ENCODE measurements at places on chromosomes 5 and 9. TPM values are rescaled to one million over a fixed set of nuclear protein-coding genes. Genes with fewer than 3 reads are reported as not detected.

DNA sequence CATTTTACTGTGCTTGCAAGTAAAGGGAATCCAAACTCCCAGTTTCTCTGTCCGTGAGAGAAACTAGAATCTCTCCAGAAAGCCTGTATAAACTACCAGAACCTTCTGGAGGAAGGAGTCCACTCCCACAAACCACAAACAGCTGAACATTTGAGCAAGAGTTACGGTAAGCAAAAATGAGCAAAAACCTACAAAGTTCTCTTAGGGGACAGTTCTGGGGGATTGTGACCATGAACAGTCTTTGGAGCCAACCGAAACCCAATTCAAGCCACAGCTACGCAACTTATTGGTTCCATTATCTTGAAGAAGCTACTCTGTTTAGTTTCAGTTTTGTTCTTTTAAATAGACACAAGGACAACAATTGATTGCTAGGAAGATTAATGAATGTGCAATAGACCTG is 330.6 kb downstream of the ASTN2 start:
- DNase-seq: no peak

GRCh38 chr5:6652025-6652424 is 18.8 kb downstream of the SRD5A1 start:
- DNase-seq: no peak

DNA sequence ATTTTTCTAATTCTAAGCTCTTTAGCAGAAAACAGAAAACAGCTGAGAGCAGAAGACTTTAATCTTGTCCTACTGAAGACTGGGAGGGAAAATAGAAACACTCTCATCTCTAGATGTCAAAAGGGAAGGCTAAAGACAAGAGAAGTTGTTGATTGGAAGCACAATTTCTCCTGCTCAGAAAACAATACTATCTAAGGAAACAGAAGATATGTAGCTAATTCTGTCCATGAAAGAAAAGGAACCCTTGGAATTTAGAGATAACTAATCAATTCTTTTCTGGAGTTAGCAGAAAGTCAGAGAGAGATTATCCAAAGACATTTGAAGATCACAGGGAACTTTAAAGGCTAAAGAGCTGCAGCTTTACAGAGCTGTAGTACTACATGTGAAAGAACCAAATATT is 126.2 kb downstream of the HSD17B3 start:
- no peak for DNase-seq

The LCN9 gene
- total RNA-seq: not detected

The EQTN gene
- not detected for total RNA-seq

The CARD6 gene
- 3.5 TPM for total RNA-seq

The ABL1 gene
- 36.2 TPM for total RNA-seq

DNA sequence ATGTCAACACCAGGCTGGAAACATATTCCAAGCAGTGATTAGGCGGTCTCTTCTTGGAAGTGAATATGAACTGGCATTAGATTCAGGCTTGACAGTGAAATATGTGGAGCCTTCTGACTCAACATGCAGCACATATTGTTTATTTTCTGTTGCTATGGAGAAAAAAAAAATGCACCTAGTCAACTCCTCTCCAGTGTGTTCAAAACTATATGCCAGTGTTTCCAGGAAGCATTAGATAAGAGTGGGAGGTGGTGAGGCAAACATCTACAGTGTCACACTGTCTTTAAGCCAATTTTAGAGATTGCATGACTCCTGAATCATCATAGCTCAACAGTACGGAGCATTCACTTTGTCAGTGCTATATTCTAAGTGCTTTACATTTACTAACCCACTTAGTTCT is 117.9 kb downstream of the HCN1 start:
- no peak for DNase-seq

The COL23A1 gene
- 0.83 TPM for total RNA-seq

GRCh38 chr9:9752722-9753121 is 860.1 kb downstream of the PTPRD start:
- DNase-seq: no peak

DNA sequence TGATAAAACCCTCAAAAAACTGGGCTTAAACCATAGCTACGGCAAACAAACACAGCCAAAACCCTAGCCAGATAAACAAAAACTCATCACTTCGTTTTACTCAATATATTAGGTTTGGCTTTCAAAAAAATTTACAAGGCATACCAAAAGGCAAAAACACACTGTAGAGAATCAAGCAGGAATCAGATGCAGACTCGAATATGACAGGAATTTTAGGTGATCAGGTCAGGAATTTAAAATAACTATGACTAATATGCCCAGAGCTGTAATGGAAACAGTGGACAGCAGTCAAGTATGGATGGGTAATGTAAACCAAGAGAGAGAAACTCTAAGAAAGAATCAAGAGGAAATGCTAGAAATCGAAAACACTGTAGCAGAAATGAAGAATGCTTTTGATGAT is 26.5 kb upstream of the DOCK2 start:
- DNase-seq: no peak

- DNase-seq: no peak
Measured at GRCh38 chr5:113673041-113673440, 159.5 kb downstream of the YTHDC2 start.

GRCh38 chr5:56119050-56119449 is 114.1 kb downstream of the ANKRD55 start:
- no peak for DNase-seq

The SPATA31E1 gene
- total RNA-seq: not detected

The LOX gene
- not detected for total RNA-seq

- no peak for DNase-seq
Measured at GRCh38 chr5:77718934-77719610, 57.1 kb downstream of the TBCA start.

- DNase-seq: no peak
Measured at GRCh38 chr5:165290535-165290934, 1785.1 kb downstream of the MAT2B start.

DNA sequence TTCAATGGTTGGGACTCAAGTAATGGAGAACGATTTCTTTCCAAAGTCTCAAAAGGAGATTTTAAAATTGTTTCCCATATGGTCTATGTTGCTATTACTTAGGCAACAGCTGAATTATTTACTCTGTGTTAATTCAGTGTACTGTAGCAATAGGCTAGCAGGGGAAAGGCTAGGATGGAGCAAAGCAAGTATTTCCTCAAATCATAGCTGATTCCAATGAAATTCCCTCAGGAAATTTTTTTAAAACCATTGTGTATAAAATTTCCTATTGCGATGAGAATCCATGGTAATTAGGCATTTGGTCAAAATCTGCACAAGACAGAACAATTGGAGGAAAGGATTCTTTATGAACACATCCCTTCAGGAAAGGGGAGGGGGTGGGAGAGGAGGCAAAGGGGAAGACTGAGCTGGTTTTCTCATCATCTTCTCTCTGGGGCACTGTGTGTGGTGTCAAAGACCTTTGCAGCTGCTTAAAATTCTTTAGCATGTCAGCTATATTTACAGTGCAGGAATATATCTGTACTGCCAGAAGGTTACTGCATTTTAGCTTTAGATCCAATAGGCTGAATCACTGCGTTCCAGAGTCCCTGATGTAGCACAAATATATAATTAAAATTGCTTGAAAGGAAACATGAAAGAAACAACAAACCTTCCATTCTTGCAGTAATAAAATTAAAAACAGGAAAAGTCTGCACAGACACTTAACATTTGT is 95.3 kb downstream of the ZNF608 start:
- DNase-seq: no peak
